ENCODE measurements at places on chromosomes 3 and 15.

DNA sequence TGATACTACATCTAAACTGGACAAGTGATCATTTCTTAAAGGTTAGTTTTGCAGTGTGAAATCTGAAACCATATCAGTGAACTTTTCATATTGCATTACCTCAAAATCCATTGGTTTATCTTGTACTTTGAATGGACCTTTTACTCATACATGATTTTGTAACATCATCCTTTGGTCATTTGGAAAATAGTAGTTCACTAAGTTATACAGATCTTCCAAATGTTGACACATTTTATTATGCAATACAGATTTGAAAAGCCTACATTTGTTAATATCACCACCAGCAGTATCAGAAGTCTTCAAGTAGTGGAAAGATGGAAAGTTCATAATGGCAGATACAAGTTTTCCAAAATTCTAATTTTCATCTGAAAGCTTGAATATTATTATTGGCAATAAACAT lies 64.0 kb upstream of the CDV3 start:
- DNase-seq, result no peak

DNA sequence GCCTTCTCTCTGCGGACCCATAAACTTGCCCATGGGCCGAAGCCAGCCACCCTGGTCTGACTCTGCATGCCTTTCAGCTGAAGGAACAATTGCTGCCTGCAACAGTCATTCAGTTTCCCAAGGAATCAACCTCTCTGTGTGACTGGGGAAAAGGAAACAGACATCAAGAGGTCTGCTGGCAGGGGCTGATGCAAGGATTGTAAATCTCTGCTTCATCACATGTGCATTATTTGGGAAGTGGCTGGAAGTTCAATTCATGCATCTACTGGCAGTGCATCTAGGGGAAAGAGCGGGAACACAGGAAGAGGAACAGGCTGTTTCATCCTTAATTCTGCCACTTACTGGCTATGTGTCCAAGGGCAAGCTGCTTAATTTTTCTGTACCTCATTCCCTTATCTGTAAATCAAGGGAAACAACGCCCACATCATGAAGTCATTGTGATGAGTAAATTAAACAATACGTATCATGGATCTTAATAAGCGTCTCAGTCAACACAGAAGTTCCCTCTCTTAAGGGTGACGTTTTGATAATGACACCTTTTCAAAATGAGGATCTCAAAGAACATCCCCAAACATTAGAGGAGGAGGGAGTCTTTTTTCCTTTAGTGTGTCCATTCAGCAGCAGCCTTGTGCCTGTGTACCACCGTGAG lies 17.4 kb upstream of the ADPGK start:
- no peak for DNase-seq

GRCh38 chr3:111846717-111847116 lies 12.3 kb upstream of the PHLDB2 start:
- no peak for DNase-seq

DNA sequence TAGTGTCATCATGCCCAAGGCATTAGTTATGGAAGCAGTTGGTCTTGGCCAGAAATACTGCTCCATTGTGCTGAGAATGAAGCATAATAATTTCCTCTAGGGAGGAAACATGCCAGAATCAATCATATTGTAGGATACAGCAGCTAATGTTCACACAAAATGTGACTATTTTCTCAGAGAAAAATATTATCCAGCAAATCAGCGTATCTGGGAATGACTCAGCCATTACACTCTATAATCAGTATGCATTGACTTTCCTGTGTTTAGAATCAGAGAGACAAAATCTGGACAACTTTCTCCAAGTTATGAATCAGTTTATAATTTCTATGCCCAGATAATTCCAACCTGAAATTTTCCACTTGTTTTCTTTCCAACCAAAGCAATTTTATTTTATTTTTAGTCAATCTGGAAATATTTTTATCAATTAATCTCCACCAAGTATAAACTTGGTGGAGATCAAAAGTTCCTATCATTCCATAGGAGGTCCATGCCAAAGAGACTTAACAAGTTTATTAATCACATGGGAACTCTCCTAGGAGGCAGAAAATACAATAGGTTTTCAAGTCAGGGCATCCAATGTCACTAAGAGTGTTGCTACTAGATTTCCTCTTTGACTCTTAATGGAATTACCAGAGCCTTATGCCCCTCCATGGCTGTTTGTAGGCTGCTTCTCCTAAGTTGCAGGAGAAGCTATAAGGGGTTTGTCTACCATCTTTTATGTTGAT lies 36.4 kb downstream of the SUCNR1 start:
- no peak for DNase-seq

DNA sequence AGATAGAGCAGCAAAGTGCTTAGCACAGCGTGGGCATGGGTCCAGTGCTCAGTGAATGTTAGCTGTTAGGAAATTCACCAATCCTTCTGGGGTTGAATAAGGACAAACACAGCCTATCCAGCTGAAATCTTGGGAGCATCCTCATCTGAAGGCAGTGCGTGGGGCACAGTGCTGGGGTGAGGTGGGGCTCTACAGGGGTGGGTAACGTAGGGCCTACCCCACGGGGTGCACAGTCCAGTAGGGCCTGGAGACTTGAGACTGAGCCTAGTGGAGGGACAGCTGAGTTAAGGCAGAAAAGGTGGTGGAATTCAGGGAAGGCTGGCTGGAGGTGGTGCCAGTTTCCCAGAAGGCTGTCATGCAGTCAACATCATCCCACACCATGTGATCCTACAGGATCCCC lies 73.0 kb downstream of the ISG20 start:
- no peak for DNase-seq

DNA sequence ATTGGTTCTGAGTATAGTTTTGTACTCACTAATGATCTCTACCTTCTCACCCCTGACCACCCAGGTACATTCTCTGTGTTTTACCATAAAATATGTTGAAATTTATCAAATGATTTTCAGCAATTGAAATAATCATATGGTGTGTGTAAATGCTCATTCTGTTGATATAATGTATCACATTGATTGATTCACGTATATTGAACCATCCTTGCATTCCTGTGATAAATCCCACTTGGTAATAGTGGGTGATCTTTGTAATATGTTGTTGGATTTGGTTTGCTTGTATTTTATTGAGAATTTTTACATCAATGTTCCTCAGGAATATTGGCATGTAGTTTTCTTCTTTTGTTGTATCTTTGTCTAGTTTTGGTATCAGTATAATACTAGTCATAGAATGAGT lies 1497.6 kb downstream of the OTOL1 start:
- DNase-seq, result no peak

DNA sequence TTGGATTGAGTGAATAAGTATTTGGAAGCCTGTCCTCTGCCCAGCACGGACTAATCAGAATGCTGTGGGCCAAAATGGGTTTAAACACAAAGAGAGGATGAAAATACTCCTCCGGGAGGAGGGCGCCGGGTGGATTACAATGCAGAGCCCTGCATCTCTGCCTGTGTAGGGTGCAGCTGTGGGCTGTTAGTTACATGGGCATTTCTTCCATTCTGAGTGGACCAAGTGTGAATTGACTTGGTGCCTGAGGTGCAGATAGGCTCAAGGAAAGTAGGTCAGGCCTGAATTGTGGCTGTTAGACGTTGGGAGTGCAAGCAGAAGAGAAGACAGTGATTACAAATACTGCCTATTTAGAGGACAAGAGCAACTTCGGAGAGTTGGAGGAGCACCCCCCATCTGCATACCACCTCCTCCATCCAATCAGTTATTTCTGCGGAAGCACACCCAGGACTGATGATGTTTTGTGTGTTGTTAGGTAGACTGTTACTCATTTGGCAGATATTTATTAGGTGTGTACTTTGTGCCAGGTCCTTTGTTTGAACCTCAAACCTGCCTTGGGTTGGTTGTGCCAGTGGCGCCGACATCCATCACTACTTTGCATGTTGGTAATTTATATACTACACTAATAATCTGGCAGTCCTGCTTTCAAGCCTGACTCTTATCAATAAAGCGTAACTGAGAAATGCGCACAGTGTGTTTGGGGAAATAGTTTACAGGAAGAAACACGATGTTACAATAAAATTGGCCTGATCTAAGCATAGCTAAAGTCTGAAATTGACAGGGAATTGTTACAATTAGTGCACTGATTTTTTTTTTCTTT lies 33.0 kb downstream of the PTPRG start:
- DNase-seq, result no peak

- DNase-seq, result no peak
Observed at GRCh38 chr15:91142946-91143345, 42.9 kb downstream of the SV2B start.

- no peak for DNase-seq
Observed at GRCh38 chr3:72655131-72655551, 193.1 kb downstream of the SHQ1 start.

- no peak for DNase-seq
Observed at GRCh38 chr15:80996247-80996646, 4.5 kb upstream of the TLNRD1 start.

DNA sequence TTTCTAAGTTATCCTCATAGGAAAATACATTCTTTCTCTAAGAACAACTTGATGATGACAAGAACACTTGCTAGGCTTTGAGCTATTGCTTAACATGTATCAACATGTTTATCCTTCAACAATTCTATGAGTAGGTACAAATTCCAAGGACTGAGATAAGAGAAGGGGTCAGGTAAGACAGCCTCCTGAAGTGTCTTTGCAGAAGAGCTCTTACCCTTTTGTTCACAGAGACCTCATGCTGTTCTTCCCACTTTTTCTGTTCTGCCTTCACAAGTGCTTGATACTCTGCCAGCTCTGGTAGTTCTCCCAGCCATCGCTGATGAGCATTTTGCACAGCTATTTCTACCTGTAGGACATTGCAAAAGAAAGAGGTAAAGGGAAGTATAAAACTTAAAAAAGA lies 50.9 kb downstream of the CEP152 start:
- DNase-seq, result no peak

- DNase-seq, result peak; percentile 73
Observed at GRCh38 chr3:151168269-151169094, 34.5 kb downstream of the GPR171 start.

GRCh38 chr15:39777496-39777895 lies 5.1 kb downstream of the FSIP1 start:
- DNase-seq, result no peak

DNA sequence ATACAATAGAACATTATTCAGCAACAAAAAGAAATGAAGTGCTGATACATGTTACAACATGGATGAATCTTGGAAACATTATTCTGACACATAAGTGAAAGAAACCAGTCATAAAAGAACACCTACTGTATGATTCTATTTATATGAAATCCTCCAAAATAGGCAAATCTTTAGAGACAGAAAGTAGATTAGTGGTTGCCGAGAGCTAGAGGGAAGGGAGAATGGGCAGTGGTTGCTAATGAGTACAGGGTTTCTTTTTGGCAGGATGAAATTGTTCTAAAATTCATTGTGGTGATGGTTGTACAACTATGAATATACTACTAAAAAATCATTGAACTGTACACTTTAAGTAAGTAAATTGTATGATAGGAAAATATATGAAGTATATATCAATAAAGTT lies 6.3 kb upstream of the LRRC58 start:
- no peak for DNase-seq

GRCh38 chr3:111143-112069 lies 85.2 kb upstream of the CHL1 start:
- DNase-seq, result peak; percentile 37

- no peak for DNase-seq
Observed at GRCh38 chr15:47602121-47602520, 115.2 kb upstream of the SEMA6D start.

DNA sequence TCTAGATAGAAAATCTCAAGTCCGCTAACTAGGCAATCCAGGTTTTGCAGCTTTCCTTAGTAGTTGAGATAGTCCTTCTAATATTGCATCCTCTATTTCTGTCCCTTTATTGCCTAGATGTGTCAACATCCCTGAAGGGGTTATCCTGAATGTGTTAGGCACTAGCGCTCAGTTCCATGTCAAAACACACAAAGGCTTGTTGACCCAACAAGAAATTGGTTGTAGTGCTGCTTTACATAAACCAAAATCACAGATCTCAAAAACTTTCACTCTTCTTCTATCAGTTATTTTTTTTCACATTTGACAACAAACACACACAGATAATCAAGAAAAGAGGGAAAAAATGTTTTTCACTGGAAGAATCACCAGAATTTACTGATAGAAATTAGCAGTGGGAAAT lies 51.4 kb upstream of the SOX2 start:
- no peak for DNase-seq

DNA sequence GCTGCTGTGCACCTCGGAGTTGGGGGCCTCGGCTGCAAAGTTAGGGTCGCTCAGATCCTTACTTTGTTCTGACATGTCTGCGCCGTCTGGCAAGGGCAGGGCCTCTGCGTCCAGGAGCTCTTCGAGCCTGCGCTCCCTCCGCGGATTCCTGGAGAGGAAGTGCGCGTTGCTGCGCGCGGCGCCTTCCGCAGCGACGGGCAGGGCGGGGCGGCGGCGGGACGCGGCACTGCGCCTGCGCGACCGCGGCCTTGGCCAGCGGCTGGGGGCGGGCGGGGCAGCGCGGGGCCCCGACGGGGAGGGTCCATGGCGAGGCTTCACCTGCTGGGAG lies at the start of gene NDN:
Gene NDN, minus strand, starts transcription at position 163 of the 328 bp plus-strand sequence. Its CDS starts 88 bp downstream, at position 75.
- DNase-seq, result peak; percentile 30

DNA sequence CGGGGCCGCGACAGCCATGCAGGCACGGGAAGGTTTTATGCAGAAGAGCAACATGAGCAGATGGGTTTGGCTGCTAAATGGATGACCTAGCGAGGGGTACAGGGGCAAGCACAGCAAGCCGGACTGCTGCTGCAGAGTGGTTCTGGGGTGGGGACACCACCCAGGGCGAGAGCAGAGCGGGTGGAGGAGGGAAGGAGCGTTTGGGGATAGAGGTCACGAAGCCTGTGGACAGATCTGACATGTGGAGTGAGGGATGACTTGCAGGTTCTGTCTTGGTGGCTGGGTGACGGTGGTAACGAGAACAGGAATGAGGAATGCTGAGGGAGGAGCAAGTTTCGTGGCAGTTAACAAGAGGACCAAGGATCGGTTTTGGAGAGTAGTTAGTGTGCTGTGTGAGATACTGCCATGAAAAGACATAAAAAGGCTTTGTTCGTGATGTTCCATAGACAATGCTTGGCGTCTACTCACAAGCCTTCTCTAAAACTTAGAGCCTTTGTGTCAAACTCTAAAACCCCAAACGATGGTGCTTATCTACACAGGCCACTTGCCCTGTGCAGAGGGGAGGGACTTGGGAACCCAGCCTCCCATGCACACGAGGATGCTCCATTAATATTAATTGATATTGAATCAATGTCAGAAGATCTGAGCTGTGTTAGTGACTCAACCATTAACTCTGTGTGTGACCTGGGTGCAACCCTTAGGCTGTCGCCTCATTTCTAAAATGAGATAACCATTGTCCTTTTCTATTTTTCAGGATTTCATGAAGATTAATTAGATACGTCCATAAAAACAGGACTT lies 132.7 kb upstream of the SLC2A2 start:
- DNase-seq, result no peak

DNA sequence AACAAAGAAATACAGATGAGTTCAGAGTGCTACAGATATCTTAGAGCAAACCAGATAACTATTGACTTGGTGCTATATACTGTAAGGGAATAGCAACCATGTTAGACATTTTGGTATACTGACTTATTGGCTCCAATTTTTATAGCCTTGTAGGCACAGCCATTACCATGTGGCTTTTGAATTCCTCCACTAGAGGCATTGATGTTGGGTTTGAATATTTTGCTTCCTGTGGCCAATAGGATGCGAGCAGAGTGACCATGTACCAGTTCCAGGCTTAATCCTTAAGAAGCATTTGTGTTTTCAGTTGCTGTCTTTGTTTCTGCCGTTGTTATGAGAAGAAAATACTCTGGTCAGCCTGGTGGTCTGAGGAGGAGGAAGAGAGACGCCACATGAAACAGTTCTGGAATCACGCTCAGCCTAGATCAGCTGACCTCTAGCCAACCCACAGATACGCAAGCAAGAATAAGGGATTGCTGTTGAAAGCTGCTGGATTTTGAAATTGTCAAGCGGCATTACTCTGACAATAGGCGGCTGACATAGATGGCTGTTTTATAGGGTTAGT lies 109.4 kb upstream of the TNIK start:
- DNase-seq, result no peak
